ENCODE measurements at places on chromosomes 7 and 10.

GRCh38 chr7:148921189-148921588, 37.1 kb upstream of the EZH2 start:
- no peak for DNase-seq

GRCh38 chr10:34801097-34801733, 13.9 kb downstream of the PARD3 start:
- DNase-seq, result peak; percentile 86

- no peak for DNase-seq
Measured at GRCh38 chr7:25712500-25712899, 439.5 kb upstream of the NFE2L3 start.

GRCh38 chr7:93757426-93757825, 133.1 kb downstream of the TFPI2 start:
- DNase-seq, result no peak

DNA sequence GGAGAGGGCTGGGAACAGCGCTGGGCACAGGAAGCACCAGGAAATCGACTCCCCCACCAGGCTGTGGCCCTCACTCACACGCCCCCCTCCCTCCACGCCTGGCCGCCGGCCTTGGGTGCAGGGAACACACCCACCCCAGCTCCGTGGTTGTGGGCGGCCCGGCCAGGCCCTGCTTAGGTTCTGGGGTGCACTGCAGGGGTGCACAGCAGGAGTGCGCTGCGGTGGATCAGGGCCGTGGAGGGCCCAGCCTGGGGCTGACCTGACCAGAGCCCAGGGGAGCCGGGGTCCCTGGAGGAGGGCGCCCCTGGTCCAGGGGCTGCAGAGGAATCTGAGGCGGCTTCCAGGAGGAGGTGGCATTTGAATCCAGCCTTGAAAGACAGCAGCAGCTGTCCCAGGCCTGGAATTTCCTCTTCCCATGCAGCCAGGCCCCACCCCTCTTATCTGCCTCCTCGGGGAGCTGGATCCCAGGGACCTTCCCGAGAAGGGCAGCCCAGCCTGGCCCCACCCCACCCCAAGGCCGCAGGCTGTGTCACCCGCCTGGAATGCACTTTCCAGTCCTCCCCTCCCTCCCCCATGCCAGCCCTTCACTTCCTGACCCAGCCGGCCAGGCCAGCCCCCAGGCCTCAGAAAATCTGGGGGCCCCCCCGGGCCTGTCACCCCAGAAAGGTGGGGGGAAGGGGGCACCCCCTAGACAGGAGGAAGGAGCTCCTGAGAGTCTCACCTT, 18.4 kb upstream of the PDGFA start:
- peak; percentile 100 for DNase-seq

- DNase-seq, result no peak
Measured at GRCh38 chr10:68576118-68576517, 16.0 kb downstream of the TET1 start.

DNA sequence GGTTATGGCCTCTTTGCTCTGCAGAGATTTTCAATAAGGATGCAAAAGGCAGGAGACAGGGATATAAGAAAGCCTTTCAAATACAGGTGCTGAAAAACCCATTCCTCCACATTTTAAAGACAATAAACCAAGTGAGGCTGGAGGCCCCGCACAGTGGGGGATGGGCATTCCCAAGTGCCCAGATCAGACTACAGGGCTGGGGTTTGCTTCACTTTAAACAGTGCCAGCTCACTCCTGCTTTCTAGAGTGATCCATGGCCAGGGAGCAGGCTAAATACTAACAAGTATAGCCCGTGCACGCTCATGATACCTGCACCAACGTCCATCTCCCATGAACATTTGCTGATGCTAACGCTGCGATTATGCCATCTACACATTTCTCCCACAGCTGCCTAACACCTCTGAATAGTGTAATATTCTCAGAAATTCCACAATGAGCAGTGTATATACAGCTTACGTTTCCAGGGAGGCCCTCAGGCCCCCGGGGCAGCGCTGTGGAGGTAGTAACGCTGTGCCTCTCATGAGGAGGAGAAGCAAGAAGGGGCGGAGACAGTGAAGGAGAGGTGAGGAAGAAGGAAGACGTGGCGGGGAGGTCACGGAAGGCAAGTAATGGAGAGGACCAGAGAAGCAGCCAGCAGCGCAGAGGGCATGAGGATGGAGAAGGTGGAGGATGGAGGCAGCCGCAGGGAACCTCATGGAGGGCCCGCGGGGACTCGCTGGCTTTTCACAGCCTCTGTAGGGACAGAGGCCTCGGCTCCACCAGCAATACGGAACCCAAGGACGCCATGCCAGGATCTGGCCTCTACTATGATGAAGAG, 141.7 kb downstream of the USP6NL start:
- DNase-seq, result no peak

All from NCI-H226 (cell line).